ENCODE measurements at places on chromosomes 11 and 22.

GRCh38 chr11:13429836-13430235, 33.2 kb downstream of the BTBD10 start:
- no peak for DNase-seq

DNA sequence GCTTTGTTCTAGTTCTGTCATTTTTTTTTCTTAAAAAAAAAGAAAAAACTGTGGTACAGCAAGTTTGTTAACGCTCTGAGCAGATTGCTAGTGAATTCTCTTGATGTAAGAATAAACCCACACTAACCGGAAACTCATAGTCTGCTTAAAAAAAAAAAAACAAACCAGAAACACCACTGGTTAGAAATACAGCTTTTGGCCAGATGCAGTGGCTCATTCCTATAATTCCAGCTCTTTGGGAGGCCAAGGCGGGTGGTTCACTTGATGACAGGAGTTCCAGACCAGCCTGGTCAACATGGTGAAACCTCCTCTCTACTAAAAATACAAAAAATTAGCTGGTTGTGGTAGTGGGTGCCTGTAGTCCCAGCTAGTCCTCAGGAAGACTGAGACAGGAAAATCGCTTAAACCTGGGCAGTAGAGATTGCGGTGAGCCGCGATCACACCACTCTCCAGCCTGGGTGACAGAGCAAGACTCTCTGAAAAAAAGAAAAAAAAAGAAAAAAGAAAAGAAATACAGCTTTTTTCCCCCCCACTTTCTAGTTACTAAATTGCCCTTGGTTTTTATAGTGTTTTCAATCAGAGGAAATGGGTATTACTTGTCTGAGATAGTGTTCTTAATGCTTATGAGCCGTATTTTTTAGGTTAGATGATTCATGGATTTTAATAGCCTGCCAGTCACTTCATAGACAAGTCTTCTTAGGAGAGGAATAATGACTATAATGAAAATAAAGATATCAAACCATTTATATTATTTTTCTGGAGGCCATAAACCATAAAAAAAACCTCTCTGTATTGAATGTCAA, 222.8 kb downstream of the DDX10 start:
- DNase-seq, result no peak

DNA sequence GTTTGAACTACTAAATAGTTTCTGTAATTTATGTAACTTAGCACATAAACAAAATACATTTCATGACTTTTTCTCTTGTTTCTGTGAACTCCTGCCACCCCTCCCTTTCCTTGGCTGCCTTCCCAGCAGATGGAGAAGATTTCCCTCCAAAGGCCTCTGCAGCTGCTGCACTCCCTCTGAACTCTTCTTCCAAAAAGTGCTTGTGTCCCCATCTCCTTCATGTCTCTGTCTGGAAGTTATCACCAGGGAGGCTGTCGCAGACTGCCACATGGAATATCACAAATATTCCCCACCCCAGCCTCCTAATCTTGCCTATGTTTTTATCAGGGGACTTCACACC, 1068.3 kb downstream of the OPCML start:
- no peak for DNase-seq

- DNase-seq, result no peak
Observed at GRCh38 chr22:31045900-31046538, 35.1 kb upstream of the SMTN start.

DNA sequence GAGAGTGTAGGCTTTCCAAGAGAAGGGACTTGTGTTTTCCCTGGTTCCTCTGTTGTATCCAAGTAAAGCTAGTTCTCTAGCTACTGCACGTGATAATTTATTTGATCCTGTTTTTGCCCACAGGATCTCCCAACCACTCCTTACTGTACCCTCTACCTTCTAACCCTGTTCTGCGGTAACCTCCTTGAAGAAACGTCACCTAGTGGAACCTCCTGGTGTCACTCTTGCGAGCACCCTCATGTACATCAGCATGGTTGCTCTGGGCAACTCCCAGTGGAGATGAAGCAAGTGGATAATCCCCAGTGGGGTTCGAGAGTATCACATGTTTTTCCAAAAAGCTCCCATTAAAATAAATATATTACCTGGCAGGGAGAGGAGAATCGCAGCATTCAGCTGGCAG, 108.9 kb upstream of the CLMP start:
- DNase-seq, result no peak

DNA sequence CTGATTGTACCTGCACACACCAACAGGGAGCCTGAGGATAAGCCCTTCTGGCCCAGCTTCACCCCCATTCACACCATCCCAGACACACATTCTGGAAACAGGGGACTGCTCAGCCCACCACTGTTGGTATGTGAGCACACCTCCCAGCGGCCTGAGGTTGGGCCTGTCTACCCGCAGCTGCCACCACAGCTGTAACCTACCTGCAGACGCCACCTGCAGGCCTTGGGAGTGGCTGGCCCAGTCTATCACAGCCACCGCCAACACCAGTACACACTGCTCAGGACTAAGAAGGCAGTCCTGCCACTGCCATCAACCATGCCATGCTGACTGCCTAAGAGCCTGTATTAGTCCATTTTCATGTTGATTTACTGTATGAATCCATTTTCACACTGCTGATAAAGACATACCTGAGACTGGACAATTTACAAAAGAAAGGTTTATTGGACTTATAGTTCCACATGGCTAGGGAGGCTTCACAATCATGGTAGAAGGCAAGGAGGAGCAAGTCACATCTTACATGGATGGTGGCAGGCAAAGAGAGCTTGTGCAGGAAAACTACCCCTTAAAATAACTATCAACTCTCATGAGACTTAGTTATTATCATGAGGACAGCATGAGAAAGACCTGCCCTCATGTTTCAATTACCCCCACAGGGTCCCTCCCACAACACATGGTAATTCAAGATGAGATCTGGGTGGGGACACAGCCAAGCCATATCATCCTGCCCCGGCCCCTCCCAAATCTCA, 30.6 kb downstream of the RSF1 start:
- DNase-seq, result no peak

DNA sequence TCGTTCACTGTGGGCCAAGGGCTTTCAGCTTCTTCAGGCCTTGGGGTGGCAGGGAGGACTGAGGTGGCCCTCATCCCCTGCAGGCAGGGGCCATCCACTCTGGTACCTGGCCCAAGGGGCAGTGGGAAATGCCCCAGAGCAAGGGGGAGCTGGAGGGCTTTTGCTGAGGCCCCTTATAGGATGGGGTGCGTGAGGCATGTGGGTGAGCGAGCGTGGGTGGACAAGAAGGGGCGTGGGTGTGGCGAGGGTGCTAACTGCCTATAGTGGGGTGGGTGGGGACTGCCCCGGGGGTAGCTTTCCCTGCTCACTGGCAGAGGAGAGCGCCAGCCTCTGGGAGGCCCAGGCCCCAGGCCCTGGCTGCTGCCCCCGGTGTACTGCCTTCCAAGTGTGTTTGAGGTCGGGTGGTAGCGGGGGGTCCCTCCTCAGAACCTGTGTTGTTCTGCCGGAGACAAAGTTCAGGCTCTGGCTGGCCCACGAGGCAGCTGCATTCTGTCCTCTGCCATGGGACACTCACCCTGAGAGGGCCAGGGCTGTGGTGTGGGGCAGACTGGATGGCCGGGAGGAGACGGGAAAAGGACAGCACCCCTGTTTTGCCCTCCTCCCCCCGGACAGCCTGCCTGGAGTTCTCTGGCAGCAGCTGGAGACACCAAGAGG, 3.4 kb downstream of the FLRT1 start:
- DNase-seq, result no peak

DNA sequence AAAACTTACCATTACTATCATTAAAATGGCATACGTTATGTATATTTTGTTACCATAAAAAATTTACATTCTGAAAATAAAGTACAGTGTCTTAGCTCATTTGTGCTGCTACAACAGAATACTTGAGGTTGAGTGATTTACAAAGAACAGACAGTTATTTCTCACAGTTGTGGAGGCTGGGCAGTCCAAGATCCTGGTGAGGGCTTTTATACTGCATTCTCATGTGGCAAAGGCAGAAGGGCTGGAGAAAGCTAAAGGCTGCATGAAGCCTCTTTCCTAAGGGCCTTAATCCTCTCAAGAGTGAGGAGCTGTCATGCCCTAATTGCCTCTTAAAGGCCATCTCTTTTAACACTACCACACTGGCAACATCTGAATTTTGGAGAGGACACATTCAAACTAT, 13.3 kb downstream of the GGTLC2 start:
- DNase-seq, result no peak

- no peak for DNase-seq
Observed at GRCh38 chr11:68153742-68154141, 32.6 kb upstream of the CHKA start.

- no peak for DNase-seq
Observed at GRCh38 chr11:113685654-113686359, 20.3 kb downstream of the TMPRSS5 start.

DNA sequence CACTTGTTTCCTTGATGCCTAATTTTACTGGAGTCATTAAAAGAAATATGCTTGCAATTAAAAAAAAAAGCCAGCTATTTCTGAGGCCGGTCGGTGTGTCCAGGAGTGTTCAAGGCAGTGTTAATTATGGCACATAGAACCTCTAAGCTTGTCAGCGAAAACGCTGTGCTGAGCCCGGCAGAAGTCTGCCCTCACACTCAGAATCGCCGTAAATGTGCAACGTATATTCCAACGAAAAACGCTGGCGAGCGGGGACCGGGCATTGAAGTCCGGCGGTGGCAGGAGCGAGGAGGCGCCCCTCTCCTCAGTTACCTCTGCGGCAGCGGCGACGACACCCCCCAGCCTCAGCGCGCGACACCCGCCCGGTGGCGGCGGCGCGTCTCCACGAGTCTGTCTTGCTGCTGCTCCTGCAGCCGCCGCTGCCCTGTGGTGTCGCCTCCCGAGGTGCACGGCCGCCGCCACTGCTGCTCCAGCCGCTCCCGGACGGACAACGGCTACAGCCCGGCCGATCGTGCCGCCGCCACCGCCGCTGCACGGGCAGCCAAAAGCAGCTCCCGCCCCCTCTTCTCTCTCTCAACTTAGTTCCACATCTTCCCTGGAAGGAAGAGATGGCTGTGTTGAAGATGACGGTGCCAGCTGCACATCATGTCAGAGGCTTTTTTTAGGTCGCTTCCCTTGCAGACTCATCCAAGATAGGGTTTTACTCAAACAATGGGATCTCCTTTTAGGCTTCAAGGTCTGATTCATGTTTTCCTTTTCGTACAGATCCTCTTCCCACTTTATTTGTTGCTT, 56.0 kb downstream of the JAM3 start:
- DNase-seq, result no peak

DNA sequence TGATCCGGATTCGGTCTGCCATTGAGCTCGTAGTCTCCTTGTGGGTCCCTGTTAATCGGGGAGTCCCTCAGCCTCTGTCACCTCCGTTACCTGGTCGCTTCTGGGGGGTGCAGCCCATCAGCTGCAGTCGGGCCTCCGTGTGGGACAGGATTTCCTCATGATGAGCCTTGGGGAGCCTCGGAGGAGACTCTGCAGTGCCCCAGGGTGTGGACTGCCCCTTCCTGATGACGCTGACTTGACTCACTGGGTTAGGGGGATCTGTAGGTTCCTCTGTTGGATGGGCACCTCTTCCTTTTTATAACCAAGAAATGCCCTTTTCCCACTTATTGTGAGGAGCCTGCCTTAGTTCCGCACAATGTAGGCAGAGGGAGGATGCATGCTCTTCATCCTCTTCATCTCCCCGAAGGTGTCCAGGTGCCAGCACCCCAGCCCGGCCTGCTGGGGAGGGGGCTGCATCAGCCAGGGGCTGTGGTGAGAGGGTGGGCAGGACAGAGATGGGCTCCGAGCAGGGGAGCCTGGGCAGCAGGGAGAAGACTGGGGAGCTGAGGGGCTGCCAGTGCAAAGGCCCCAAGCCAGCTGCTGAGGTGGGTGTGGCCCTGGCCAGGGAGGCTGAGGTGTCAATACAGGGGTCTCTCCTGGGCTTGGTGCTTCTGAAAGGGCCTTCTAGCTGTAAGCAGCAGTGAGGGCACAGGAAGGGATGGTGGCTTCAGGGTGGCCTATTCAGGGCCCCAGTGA, 13.5 kb upstream of the TTLL8 start:
- DNase-seq, result no peak

GRCh38 chr11:46874586-46874985, 28.5 kb upstream of the CKAP5 start:
- DNase-seq, result no peak

DNA sequence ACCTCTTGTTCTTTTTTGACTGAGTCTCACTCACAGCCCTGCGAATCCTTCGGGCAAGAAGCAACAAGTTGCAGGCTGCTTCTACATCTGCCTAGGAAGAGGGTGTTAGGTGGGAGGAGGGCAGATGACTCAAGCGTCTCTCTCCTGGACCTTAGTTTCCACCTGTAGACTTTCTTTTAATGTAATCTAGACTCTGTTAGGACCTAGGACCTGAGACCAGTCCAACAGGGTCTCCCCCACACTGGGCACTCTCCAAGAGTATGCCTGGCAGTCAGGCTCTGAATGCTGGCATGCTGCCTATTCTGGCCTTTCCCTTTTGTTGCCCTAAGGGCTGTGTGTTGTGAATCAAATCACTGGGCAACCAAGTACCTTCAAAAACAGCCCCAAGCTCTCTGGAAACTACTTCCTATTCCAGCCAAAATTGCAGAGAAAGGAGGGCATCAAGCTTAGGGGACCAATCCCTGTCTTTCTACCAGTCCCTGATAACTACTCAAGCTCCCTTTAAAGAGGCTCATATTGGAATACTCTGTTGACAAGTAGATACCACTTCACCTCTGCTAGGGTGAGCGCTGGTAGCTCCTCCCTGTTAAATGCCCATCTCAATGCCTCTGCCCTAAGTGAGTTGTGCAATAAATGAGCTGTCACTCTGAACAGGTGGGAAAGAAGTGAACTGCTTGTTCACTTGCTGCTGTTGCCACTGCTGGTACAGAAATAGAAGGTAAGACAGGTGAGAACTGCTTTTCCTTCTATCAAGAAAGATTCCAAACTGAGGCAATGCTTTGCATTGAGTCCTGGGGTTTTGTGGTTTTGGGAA, at the start of gene BBOX1:
Gene BBOX1, plus strand, starts transcription at position 514 of the 814 bp plus-strand sequence. CDS start 14,616 bp downstream, outside the sequence.
- DNase-seq, result no peak
